Diencephalon (tissue), 1 donor: ENCODE measurements at places on chromosomes 11 and 22. TPM values are rescaled to one million over a fixed set of nuclear protein-coding genes. Genes with fewer than 3 reads are reported as not detected.

The CLDN5 gene
- 91.8 TPM for total RNA-seq

The OR10S1 gene
- total RNA-seq = not detected

The UBQLN3 gene
- total RNA-seq = 0.46 TPM

The MS4A4A gene
- 2.1 TPM for total RNA-seq

The PDXP gene
- total RNA-seq = 56.1 TPM

The GUCY1A2 gene
- 97.8 TPM for total RNA-seq

The RAB3IL1 gene
- 4.4 TPM for total RNA-seq

The KLHL35 gene
- total RNA-seq = 23.8 TPM

The CRYAB gene
- 8.5 TPM for total RNA-seq

The POLR2F gene
- total RNA-seq = 37.4 TPM

The HORMAD2 gene
- 1.8 TPM for total RNA-seq

The TRIM48 gene
- not detected for total RNA-seq

The SPCS2 gene
- total RNA-seq = 62.5 TPM

The OR4A16 gene
- total RNA-seq = not detected

The TMPRSS5 gene
- 2.1 TPM for total RNA-seq

The RCOR2 gene
- total RNA-seq = 12.0 TPM

The KRTAP5-9 gene
- not detected for total RNA-seq

The MS4A15 gene
- total RNA-seq = not detected

The OR10G4 gene
- total RNA-seq = not detected

The MUC5AC gene
- total RNA-seq = not detected

The CARS1 gene
- total RNA-seq = 36.4 TPM

The SLCO2B1 gene
- total RNA-seq = 18.0 TPM

The MPZL3 gene
- total RNA-seq = 2.8 TPM

The TMEM86A gene
- 6.7 TPM for total RNA-seq

The GVQW3 gene
- total RNA-seq = 39.0 TPM

The OR6T1 gene
- total RNA-seq = not detected

The C11orf91 gene
- not detected for total RNA-seq

The TUG1 gene
- 98.0 TPM for total RNA-seq

The MYEOV gene
- total RNA-seq = not detected

The MAP6 gene
- 102 TPM for total RNA-seq

The OR5AL1 gene
- not detected for total RNA-seq

The WBP2NL gene
- total RNA-seq = 4.2 TPM

The TRIM29 gene
- 0.46 TPM for total RNA-seq

The TIMP3 gene
- total RNA-seq = 53.5 TPM

The EFEMP2 gene
- total RNA-seq = 12.7 TPM

The CCND1 gene
- 19.1 TPM for total RNA-seq

The OR2D2 gene
- 1.4 TPM for total RNA-seq

The FAM83F gene
- total RNA-seq = 0.46 TPM

The TEF gene
- total RNA-seq = 8.5 TPM

The ARHGAP42 gene
- 15.2 TPM for total RNA-seq

The TMEM121B gene
- 12.5 TPM for total RNA-seq

The TH gene
- total RNA-seq = 8.5 TPM

The SERHL2 gene
- 4.4 TPM for total RNA-seq

The OR8G5 gene
- total RNA-seq = not detected

The SMTNL1 gene
- total RNA-seq = not detected

The EIF4G2 gene
- total RNA-seq = 995 TPM

The ACTN3 gene
- 0.23 TPM for total RNA-seq

The EMSY gene
- total RNA-seq = 32.5 TPM

The OR52A1 gene
- total RNA-seq = not detected

The FAM181B gene
- total RNA-seq = 17.8 TPM

The NXPE1 gene
- total RNA-seq = not detected
